T follicular helper cell (primary cell): ENCODE measurements at places on chromosomes 7 and 10.

DNA sequence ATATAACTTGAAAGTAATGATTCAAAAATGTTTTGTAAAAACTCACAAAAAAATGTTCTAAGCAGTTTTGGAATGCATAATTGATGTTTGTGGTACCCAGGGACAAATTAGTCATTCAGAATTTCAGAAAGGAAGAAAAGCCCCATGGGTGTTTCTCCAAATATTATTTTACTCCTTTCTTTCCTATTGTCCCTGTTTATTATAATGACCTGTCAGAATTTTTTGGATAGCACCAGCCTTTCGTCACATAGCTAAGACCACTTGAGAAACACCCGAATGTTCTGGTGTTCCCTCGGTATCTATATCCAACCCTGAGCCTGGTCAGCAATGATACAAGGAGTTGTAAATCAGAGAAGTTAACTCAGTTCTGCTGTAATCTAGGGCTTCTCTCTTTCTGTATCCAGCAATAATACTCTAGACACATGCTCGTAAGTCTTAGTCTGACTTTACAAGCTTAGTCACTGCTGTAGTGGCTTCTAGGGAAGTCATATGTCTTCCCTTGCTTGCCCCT, 64.8 kb upstream of the MEOX2 start:
- no peak for DNase-seq

DNA sequence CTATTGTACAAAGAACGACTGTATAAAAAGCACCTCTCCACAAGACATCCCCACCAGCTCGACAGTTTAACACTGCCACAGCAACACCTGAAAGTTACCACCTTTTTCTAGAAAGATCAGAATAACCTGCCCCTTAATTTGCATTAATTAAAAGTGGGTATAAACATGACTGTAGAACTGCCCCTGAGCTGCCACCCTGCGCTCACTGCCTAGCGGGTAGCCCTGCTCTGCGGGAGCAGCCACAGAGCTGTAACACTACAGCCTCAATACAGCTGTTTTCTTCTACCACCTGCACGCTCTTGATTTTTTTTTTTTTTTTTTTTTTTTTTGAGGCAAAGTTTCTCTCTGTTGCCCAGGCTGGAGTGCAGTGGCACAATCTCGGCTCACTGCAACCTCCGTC, 140.9 kb downstream of the PARD3 start:
- no peak for DNase-seq

GRCh38 chr10:94683214-94684054, at the start of gene CYP2C18:
CYP2C18 (plus strand) TSS chr10:94683729; CDS start chr10:94683820, 91 bp downstream.
- DNase-seq, result no peak

DNA sequence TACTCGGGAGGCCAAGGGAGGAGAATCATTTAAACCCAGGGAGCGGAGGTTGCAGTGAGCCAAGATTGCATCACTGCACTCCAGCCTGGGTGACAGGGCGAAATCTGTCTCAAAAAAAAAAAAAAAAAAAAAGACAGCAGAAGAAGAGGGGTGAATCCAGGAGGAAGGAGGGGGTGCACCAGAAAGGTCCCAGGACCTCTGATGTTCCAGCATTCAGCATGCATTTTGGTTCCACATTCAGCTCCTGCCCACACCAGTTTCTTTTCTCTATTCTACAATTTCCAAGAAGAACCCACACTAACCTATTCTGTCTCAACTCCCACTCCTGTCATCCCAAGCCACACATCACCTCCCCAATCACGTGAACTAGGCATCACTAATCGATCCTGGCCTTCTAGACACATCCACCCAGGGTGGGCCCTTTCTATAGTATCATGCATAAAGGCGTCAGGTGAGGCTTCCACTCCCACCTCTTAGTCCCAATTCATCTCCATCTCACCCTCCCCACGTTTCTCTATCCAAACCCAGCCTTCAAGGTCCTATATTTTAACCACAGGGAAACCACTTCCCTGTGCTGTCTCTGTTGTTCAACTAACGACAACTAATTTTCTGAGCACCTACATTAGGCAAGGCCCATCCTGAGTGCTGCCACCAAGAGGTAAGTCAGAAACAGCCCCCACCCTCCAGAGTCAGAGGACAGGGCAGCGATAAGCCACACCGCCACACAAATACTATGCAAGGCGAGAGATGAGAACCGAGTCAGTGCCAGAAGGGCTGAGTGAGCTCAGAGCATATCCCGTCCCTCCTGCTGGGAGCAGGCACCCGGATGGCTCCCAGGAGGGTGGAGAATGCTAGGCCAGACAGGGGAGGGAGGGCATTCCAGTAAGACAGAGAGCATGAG, 2.2 kb downstream of the ANXA11 start:
- peak; percentile 47 for DNase-seq

DNA sequence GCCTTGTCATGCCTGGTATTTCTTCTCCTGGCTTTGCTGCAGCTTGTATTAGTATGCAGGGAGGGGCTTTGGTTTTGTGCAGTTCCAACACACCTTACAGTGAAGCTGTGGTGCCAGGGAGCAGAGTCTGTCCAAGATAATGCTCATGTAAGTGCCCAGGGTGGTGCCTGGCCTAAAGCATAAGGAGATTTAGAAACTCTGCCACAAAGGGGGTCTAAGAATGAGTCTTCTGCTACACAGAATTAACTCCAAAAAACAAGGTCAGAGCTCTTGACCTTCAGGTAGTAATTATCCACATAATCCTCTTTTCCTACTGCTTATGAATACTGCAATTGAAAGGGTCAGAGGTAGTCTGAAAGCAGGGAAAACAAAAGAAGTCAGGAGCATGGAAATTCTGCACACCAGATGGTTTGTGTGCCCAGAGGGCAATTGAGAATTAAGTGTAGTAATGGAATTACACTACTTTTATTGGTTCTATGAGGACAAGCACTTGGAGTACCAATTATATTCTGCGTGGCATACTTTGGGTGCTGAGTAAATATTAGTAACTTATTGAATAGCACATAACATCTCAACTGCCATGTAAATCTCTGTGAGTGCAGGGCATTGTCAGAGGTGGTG, 121.5 kb downstream of the KAT6B start:
- no peak for DNase-seq

DNA sequence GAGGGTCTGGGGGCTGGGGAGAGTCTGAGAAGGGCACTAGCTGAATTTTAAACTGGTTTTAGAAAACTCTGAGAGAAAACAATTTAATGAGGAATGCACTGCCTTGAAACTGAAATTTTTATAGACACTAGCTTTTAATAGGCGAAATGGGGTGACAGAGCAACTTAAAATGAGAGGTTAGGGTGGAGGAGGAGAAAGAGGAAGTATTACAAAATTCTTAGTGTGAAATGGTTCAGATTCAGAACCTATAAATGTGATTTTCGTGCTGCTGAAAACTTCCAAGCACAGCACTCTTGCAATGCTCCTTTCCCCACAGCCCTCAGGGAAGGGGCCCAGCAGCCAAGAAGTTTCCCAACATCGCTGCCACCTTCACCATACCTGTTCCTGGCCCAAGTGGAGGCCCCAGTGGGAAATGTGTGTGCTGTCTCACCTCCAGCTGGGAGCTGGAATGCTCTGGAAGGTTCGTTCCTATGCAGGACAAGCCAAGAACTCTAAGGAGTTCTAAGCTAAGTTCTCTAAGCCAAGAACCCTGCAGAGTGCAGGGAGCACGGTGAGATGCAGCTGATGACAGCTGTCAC, 60.0 kb downstream of the ATXN7L1 start:
- no peak for DNase-seq

GRCh38 chr7:824664-825063, 7.6 kb upstream of the SUN1 start:
- DNase-seq, result no peak

DNA sequence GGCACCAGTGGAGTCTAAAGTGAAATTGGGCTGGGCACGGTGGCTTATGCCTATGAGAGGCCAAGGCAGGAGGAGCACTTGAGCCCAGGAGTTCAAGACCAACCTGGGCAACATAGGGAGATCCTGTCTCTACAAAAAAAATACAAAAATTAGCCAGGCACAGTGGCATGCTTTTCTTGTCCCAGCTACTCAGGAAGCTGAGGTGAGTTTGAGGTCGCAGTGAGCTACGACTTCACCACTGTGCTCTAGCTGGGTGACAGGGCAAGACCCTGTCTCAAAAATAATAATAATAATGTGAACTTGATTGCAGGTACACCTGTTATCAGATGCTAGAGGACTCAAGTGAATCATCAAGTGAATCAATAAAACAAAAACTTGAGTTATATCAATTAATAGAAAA, 108.0 kb downstream of the BTAF1 start:
- DNase-seq, result no peak
